ENCODE measurements at places on chromosomes 2 and 18.

DNA sequence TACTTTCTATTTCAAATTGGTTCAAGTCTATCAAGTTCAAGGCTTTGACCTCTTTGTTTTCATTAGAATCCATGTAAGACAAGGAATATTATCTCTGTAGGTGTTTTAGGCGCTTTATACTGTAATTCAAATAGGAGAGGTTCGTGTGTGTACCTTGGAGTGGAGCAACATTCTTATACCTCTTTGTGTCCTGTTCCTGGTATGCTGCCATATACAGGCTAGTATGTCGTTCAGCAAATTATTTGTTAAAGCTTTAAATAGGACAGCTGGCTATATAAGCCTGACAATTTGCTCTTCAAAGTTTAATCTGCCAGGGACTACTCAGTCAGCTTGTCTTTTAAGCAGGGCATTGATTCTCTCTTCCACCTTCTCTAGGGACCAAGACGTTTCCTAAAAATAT lies 31.1 kb upstream of the SPAG16 start:
- DNase-seq, result no peak

DNA sequence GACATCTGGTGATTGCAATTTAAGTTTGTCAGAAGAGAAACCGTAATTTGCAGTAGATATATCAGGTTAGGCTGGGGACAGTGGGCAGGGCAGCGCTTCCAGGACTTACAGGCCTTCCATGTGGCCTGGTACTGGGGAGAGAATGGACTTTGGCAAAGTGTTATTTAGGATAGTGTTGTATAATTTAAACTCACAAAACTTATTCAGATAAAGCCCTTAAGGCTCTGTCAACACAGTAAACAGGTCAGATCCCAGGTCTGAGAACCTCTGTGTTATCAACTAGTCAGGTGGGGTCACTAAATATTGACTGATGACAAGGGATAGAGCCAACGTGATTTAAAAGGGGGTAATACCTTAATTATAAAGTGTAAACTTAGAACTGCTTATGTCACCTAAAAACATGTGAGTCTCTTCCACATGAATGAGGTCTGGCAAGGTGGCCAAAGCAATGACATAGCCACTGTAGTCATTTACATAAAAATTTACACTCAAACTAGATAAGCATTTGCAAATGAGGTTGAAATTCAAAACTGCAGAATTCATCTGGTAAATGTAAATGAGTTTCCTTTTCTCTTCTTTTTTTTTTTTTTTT lies 80.2 kb upstream of the DNMT3A start:
- no peak for DNase-seq

- no peak for DNase-seq
Observed at GRCh38 chr2:169961911-169962310, 134.7 kb downstream of the UBR3 start.

DNA sequence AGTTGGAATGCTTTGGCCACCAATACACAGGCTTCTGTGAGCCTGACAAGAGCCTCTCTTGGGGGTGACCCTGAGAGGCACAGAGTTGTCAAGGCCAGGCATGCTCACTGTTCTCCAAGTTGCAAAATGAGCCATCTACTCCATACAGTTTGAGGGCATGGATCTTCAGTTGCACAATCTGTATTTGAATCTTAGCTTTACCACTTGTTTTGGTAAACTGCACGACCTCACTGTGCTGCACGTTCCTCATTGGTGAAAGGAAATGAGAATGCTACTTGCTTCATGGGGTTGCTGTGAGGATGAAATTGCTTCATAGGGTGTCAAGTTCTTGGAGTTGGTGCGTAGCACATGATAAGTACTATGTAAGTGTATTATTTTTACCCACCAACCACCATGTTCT lies 12.0 kb upstream of the HAAO start:
- no peak for DNase-seq

- no peak for DNase-seq
Observed at GRCh38 chr2:133247631-133248030, 320.6 kb downstream of the NCKAP5 start.

- DNase-seq, result no peak
Observed at GRCh38 chr2:215082446-215082845, 56.0 kb downstream of the ABCA12 start.

DNA sequence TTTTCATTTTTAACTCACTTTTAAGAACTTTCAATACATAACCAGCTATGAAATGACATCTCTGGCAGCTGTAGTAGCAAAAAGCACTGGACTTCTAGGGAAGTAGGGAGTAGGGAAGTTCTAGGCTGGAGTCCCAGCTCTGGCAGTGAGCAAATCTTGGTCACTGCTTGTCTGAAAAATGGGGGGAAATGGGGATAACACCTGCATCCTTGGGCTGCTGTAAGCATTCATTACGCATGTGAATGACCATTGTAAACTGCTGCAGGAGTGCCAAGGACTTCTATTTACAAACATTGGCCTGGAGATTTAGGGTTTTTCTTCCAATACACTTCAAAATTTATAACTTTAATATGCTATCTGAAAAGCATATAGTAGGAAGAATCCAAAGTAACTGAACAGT lies 972 bp upstream of the MPP4 start:
- DNase-seq, result no peak

All from stimulated activated CD4-positive, alpha-beta T cell treated with anti-CD3 and anti-CD28 coated beads, Interleukin-1b, Interleukin-23, amount 100 ng/mL, for 1 hour (primary cell).